ENCODE measurements at places on chromosomes 1 and 21. TPM values are rescaled to one million over a fixed set of nuclear protein-coding genes. Genes with fewer than 3 reads are reported as not detected.

DNA sequence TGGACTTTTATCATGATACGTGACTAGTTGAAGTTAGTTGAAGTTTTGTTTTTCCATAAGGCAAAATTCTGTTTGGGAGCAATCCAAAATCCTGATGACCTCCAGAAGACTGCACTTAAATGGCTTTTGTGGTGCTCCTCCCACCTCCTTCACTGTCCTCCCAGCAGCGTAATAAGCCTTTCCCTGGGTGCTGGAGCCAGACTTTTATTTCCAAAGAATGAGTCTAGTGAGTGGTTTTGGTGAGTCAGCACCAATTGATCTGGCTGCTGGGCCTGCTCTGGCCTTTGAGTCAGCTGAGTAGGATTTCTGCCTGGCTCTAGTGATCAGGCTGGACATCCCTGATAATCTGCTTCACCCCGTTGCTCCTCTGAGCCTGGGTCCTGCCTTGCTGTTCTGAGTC lies 21.7 kb upstream of the KCND3 start:
- H3K4me1 ChIP-seq = no peaks in the 10 kb centered on the region
- H3K27ac ChIP-seq = peak overlapping the region; percentile 13
- H3K27me3 ChIP-seq = no peaks in the 10 kb centered on the region
- no peaks in the 10 kb centered on the region for H3K36me3 ChIP-seq
- no peak for DNase-seq
- H3K4me3 ChIP-seq = no peak overlapping the region

DNA sequence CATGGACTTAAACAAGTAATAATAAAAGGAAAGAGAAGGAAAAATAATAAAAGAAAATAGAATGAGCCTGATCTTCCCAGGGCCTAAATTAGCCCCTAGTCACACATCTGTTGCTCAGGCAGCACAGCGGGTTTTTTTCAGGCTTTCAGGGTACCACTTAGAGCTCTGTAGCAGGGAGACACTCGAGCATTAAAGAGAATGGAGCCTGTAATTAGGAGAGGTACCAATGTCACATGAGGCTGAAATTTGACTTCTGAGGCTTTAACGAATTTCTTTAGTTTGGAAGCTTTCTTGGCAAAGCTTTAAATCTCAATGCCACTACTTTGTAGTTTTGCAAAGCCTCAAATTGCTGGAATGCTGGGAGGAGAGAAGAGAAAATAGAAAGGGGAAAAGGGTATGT lies 116.3 kb downstream of the AK5 start:
- no peaks in the 10 kb centered on the region for H3K36me3 ChIP-seq
- H3K27me3 ChIP-seq = no peaks in the 10 kb centered on the region
- H3K27ac ChIP-seq = peak overlapping the region; percentile 68

The CD1B gene
- not detected for total RNA-seq

The F13B gene
- total RNA-seq = not detected

GRCh38 chr1:225430301-225430700 lies 2.5 kb upstream of the LBR start:
- H3K27me3 ChIP-seq = no peaks in the 10 kb centered on the region
- no peak overlapping the region for H3K27ac ChIP-seq
- peaks cover 12% of the 10 kb centered on the region for H3K4me1 ChIP-seq
- no peaks in the 10 kb centered on the region for H3K36me3 ChIP-seq
- no peak overlapping the region for H3K4me3 ChIP-seq
- no peak for DNase-seq

The TPTE gene
- not detected for total RNA-seq

The TP73 gene
- not detected for total RNA-seq

DNA sequence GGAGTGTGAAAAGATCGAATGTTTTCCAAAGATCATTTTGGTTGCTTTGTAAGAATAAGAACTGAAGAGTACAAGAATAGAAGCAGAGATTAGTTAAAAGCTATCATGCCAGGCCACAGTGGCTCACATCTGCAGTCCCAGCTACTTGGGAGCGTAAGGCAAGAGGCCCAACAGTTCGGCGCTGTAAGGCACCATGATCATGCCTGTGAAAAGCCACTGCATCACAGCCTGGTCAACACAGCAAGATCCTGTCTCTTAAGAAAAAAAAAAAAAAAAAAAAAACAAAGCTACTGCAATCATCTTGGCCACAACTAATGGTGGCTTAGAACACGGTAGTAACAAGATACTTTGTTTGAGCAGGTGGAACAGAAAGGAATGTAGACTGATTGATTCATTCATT lies 116.2 kb downstream of the EIF4G3 start:
- no peaks in the 10 kb centered on the region for H3K27me3 ChIP-seq
- no peak overlapping the region for H3K27ac ChIP-seq
- H3K4me3 ChIP-seq = no peak overlapping the region
- H3K36me3 ChIP-seq = no peaks in the 10 kb centered on the region

The SPATA46 gene
- not detected for total RNA-seq

DNA sequence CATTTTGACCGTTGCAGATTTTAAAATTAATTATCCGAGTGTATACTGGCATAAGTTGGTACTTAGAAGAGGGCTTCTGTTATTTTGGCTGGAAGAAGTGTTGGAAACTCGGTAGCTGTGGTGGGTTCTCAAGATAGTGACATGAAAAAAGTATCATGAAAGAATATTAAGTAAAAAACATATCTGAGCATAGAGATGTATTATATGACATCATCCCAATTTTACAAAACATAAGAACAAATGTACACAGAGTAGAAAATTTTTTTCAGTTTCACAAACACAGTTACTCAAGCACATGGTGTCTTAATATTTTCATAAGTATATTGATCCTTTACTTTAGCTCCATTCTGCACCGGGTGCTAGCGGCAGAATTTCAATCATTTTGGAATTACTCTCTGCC lies 684 bp downstream of the IFI16 start:
- no peak for DNase-seq
- H3K27ac ChIP-seq = peak overlapping the region; percentile 98
- H3K4me1 ChIP-seq = peaks cover 79% of the 10 kb centered on the region
- peak overlapping the region; percentile 46 for H3K4me3 ChIP-seq
